Stimulated activated naive CD4-positive, alpha-beta T cell treated with Interleukin-2 at 50 U/mL for 16 hours (primary cell): ENCODE measurements at places on chromosomes 7 and 10.

- peak; percentile 51 for DNase-seq
Observed at GRCh38 chr7:107180378-107180777, 11.6 kb downstream of the HBP1 start.

GRCh38 chr7:129776362-129776722 is 164.8 kb downstream of the NRF1 start:
- no peak for DNase-seq

GRCh38 chr7:147411096-147411495 is 1179.5 kb upstream of the C7orf33 start:
- DNase-seq = no peak

- no peak for DNase-seq
Observed at GRCh38 chr10:129658376-129659072, 191.5 kb downstream of the MGMT start.

DNA sequence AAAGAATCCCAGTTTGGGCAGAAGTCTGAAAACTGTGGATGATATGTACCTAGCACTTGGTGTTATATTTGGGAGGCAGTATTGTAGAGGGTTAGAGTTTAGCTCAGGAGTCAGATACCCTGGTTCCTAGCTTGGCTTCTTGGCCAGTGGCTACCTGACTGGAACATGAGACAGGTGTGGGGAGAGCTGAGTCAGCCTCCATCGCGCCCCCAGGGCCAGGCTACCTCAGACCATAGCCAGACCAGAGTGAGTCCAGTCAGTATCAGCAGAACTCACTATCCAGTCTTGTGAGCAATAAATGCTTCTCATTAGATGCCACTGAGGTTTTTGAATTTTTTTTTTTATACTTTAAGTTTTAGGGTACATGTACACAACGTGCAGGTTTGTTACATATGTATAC is 26.0 kb downstream of the CYP3A5 start:
- no peak for DNase-seq

- DNase-seq = no peak
Observed at GRCh38 chr7:121605317-121605680, 209.2 kb upstream of the FAM3C start.

DNA sequence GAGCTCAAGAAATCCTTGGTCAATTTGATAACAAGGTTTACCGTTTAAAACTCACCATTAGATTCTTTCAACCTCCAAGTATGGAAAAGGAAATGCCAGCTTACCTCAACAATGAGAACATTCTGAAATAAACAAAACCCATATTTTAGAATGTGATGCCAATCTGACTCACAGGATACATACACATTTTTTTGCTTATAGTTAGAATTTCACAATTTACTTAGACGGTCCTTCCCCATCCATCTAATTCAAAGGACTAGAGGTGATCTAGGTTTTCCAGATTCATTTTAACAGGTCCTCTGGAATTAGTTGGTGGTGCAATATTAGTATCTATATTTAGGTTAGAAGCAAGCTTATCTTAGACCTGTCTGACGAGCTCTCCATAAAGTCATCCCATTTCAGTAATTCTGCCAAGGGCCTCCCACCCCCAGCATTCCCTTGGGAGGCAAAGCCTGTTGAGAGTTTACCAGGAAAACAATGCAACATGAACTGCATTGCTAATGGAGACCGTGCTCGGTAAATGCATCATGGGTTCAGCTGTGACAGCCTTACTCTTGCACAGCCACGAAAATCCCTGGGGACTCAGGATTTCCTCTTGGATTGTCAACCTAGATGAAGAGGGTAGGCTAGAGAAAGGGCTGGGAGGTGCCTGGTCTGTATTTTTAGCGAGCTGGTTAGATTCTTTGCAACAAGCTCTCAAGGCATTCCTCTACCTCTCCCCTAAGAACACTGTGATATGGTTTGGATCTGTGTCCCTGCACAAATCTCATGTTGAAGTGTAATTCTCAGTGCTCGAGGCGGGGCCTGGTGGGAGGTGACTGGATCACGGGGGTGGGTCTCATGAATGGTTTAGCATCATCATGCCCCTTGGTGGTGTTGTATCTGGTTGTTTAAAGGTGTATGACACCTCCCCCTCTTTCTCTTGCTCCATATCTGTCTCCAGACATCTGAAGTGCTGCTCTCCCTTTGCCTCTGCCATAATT is 93.8 kb downstream of the PRTFDC1 start:
- DNase-seq = no peak

DNA sequence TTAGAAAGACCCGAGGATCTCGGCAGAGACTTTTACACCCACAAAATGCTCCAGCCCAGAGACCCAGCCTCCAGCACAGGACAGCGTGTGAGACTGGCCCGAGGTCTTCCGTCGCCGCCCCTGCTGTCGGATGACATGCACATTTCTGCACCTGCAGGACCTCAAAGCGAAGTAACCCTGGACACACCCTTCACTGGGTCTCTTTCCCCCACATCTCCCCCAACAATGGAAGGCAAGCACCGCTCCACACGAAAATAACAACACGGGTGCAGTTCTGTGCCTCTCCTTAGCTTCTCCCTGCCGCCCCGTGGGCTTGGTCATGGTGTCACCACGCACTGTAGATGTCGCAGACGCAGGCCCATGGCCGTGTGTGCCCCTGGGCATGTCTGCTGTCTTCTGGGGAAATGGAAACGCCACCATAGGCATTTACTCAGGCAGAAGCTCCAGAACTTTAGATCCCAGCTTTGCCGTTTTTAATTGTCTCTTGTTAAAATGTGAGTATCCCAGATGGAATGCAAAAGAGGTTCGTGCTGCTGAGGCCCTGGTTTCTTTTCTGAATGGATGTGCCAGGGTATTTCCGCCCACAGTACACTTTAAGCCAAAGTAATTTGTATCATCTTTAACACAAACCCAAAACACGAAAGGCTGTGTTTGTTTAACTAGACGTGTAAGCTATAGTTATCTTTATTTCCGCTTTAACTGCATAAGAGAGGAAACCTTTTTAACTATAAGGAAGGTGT is 237.9 kb downstream of the MGMT start:
- DNase-seq = no peak
